Occipital lobe (tissue), 3 donors: ENCODE measurements at places on chromosomes 7 and 10. TPM values are rescaled to one million over a fixed set of nuclear protein-coding genes. Genes with fewer than 3 reads are reported as not detected.

DNA sequence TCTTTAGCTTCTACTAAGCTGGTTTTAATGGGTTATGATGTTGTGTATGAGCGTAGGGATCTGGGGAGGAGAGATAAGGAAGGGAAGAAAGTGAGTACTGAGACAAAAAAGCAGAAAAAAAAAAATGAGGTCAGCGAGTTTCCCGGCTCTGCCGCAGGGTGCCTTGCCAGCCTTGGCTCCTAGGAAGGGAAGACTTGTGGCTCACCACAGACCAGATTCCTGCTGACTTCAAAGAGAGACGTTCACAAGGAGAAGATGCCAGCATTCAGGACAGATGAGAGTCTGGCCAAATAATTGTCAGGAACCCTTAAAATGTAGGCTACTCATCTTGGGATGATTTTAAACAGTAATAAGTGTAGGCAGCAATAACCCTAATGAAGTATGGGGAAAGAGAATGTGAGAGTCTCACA is 11.4 kb upstream of the FAS start:
- DNase-seq, result peak; percentile 6

GRCh38 chr7:82172881-82173280 is 270.7 kb downstream of the CACNA2D1 start:
- no peak for DNase-seq

DNA sequence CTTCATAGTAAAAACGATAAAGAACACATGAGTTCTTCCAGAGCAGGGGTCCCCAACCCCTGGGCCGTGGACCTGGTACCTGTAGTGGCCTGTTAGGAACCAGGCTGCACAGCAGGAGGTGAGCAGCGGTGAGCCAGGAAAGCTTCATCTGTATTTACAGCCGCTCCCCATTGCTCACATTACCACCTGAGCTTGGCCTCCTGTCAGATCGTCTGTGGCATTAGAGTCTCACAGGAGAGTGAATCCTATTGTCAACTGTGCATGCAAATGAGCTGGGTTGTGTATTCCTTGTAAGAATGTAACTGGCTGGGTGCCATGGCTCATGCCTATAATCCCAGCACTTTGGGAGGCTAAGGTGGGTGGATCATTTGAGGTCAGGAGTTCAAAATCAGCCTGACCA is 229.5 kb downstream of the CNTNAP2 start:
- DNase-seq, result no peak

- DNase-seq, result no peak
Observed at GRCh38 chr7:128741491-128741890, 2.3 kb downstream of the CALU start.

GRCh38 chr10:94104316-94105000 is 110.7 kb downstream of the PLCE1 start:
- no peak for DNase-seq

GRCh38 chr7:103009466-103010185 is 65.0 kb downstream of the FBXL13 start:
- no peak for DNase-seq

DNA sequence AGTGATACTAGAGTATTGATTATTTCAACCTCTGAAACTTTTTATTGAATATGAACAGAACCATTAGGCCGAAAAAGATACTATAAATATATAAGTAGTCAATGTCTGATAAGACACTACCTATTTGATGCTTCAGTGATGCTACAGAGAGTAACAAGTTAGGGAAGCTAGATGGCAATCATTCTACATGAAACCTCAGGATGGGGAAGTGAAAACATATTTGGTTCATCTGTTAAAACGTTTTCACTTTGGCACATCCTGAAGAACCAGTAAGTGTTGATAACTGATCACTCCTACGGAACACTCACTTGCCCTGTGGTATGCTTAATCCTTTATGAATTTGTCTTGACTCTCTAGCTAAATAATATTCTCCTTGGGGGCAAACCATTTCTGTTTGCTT is 1064.9 kb downstream of the NXPH1 start:
- no peak for DNase-seq

The CPED1 gene
- total RNA-seq, result 3.9 TPM

The ANKRD61 gene
- total RNA-seq, result 0.31 TPM

The CCDC146 gene
- total RNA-seq, result 15.4 TPM

The CTTNBP2 gene
- 39.0 TPM for total RNA-seq
